Right cardiac atrium (tissue), 5 donors: ENCODE measurements at places on chromosomes 16 and 17. TPM values are rescaled to one million over a fixed set of nuclear protein-coding genes. Genes with fewer than 3 reads are reported as not detected.

DNA sequence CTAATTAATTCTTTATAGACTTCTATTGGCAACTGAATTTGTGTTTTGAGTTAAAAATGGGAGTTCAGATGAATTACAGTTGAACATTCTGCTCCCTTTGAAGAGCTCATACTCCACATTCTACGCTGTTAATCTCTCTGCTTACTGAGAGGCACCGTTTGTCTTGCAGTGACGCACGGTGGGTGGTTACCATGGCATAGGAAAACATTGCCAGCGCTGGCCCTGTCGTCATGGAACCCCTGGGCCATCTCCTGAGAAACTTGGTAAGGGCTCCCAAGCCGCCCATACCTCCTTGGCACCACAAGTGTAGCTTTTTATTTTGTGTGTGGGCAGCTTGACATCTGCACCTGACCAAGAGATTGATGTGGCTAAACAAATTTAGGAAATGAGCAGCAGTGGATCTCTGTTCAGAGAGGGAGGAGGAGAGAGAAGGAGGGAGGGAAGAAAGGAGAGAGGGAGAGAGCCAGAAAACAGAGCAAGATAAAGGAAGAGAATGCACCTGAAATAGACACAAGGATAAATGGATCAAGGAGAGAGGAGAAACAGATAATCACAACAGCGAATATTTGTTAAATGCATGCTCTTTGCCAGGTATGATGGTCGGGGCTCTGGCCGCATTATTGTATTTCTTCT, 398.5 kb downstream of the HAPSTR1 start:
- peak; percentile 68 for DNase-seq

The KPNA2 gene
- polyA plus RNA-seq: 16.5 TPM

- DNase-seq: no peak
Observed at GRCh38 chr17:63649813-63650212, 27.6 kb downstream of the MAP3K3 start.

GRCh38 chr16:47699106-47699505, 238.0 kb downstream of the PHKB start:
- no peak for DNase-seq

- no peak for DNase-seq
Observed at GRCh38 chr16:70161350-70161749, 12.2 kb upstream of the CLEC18C start.
